Astrocyte (in vitro differentiated cells and primary cell): ENCODE measurements at places on chromosomes 1 and 21. TPM values are rescaled to one million over a fixed set of nuclear protein-coding genes. Genes with fewer than 3 reads are reported as not detected.
A peak's percentile ranks its signal among the peaks of the same experiment; 100 is the strongest.

GRCh38 chr1:212430416-212430815, 2.3 kb upstream of the NENF start:
- DNase-seq = peak; percentile 28

- peak; percentile 49 for DNase-seq
Measured at GRCh38 chr1:234230414-234230862, 142.8 kb upstream of the COA6 start.

- DNase-seq = no peak
Measured at GRCh38 chr21:16642353-16642752, 870.5 kb upstream of the CXADR start.

- peak; percentile 71 for DNase-seq
Measured at GRCh38 chr1:59178339-59179187, 118.3 kb upstream of the FGGY start.

DNA sequence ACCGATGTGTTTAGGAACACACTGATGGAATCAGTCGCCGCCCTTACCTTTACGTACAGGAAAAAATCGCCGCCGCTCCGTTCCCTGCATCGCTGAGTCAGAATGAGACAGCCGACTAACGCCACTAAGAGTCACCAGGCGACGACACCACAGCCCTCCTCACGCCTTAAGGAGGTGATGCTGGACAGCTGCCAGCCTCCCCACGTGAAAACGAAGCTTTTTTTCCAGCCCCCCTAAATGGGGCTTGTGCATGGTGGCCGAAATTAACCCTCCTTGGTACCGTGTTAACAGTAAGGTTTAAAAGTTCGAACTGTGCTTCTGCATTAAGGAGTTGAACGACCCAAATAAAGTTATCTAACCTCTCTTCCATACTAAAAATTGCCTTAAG, 511 bp downstream of the DNTTIP2 start:
- peak; percentile 18 for DNase-seq

DNA sequence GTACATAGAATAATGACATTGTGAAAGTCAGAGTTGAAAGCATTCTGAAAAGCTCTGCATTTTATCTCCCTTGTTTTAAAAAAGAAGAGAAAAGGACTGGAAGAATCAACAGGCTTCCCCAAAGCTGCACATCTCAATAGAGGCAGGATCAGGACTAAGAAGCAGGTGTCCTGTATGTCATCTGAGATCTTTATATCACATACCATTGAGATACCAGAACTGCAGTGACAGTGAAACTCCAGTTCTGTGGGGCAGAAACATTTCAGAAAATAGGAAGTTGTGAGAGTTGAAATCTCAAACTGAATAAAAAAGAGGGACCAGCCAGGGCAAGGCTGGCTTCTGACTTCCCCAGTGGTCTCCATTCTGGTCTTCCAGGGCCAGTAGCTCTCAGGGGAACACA, 33.0 kb upstream of the SH2D1B start:
- DNase-seq = no peak

GRCh38 chr1:36864823-36865601, 169.3 kb downstream of the GRIK3 start:
- DNase-seq = no peak

DNA sequence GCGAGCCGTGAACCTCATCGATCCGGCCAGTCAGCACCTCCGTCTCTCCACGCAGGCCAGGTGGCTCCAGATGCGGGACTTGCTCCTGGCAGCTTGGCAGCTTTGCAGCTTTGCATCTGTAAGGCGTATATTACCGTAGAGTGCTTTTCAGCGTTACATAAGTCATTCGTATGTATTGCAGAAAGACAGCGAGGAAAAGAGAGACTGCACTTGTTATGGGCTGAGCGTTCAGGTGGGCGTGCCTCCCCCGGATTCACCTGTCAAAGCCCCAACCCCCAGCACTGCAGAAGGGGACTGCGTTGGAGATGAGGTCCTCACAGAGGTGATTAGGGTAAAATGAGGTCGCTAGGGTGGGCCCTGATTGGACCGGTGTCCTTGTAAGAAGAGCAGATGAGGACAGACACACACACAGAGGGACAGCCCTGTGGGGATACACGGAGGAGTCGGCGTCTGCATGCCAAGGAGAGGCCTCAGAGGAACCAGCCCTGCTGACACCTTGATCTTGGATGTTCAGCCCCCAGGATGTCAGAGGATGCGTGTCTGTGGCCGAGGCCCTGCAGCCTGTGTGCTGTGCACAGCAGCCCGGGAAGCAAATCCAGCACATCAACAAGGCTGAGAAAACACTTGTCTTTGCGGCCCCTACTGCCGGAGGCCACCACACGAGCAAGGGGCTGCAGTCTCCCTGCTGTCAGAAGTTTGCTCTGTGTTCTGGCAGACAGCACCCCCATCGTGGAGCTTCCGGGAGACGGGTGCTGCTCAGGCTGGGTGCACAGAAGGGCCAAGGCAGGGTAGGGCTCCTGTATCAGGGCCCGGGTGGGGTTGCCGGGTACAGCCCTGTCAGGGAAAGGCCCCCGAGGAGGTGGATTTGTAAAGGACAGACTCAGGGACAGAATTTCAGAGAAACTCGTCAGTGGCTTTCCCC, 10.9 kb upstream of the AGPAT3 start:
- DNase-seq = no peak

DNA sequence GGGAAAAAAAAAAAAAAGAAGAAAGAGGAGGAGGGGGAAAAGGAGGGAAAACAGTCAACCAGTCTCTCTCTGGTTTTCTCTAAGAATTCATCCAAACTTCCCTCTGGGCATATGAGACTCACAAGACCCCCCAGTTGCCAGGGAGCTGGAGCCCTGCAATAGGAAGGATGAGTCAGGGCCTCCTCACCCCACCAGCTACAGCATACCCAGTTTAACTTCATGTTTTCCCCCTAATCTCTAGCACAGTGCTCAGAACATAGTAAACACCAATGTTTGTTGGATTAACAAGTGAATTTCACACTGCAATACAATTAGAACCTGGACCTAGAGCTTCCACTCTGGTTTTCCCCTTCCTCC, 7.8 kb downstream of the F11R start:
- no peak for DNase-seq

GRCh38 chr1:83508485-83509151, 490.3 kb downstream of the TTLL7 start:
- DNase-seq = peak; percentile 29

PPFIA4 gene
- total RNA-seq = 9.1 and 11.0 TPM in 2 replicates

- DNase-seq = no peak
Measured at GRCh38 chr1:58926152-58926551, 142.3 kb upstream of the JUN start.

- DNase-seq = no peak
Measured at GRCh38 chr1:18854331-18855025, 5.0 kb downstream of the TAS1R2 start.

DNA sequence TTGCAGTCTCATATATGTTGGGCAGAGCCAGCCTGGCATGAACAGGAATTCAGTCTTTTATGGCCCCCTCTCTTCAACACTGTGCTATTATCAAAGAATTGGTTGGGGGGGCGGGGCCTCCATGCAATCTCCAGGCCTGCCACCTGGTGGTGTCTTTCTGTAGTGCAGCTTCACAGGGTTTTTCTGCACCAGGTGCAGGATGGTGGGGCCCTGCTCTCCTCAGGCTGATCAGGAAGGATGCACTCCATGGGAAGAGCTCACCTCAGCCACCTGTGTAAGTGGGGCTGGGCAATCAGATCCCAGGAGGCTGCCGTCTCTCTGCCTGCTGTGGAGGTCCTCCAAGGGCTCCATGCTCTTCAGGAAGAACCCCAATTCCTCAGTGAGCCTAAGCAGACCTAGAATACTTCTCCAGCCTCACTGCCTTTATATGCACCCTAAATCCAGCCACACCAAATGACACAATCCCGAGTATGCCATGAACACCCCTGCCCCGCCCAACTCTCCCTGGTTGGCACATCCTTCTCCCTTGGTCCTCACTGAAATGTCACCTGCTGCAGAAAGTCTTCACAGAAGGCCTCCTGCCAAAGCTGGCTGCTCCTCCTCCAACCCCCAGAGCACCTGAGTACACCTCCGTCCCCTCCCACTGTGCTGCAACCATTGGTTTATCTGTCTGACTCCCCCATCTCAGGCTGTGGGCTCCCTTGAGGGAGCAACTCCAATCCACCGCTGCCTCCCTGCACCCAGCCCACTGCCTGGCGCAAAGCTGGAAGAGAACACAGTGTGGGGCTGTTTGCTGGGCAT, 16.5 kb downstream of the STK40 start:
- no peak for DNase-seq

TNFRSF1B gene
- total RNA-seq = 0.09 TPM in 1 of 2 replicates, not detected in the other

DNA sequence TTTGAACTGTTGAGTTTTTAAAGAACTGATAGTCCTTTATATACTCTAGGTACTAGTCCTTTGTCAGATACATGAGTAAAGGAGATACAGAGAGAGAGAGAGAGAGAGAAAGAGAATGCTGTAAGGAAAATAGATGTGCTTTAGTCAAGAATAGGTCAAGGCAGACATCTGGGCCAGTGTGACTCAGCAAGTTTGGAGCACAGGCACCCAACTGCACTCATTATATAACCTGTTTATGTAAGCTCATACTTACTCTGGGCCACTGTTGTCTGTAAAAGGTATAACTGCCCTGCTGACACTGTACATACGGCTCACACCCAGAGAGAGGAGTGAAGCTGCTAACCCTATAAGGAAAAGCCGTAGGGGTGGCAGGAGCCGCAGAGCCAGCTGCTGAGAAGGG, 32.2 kb upstream of the AKT3 start:
- peak; percentile 65 for DNase-seq

- DNase-seq = no peak
Measured at GRCh38 chr1:241857131-241857530, 9.1 kb downstream of the EXO1 start.

GRCh38 chr1:190551638-190552037, 74.0 kb upstream of the BRINP3 start:
- DNase-seq = no peak

GRCh38 chr1:1307923-1308755, at the start of the genes ACAP3 and PUSL1:
ACAP3 (minus strand) TSS chr1:1307930; CDS start chr1:1307815, 115 bp downstream.
PUSL1 (plus strand) TSS chr1:1308597; CDS start chr1:1308644, 47 bp downstream.
- peak; percentile 81 for DNase-seq

- DNase-seq = no peak
Measured at GRCh38 chr1:245014247-245015029, 140.3 kb upstream of the KIF26B start.

- no peak for DNase-seq
Measured at GRCh38 chr1:161121042-161121650, 3.2 kb downstream of the NIT1 start.
